ENCODE measurements at places on chromosomes 7 and 10.

DNA sequence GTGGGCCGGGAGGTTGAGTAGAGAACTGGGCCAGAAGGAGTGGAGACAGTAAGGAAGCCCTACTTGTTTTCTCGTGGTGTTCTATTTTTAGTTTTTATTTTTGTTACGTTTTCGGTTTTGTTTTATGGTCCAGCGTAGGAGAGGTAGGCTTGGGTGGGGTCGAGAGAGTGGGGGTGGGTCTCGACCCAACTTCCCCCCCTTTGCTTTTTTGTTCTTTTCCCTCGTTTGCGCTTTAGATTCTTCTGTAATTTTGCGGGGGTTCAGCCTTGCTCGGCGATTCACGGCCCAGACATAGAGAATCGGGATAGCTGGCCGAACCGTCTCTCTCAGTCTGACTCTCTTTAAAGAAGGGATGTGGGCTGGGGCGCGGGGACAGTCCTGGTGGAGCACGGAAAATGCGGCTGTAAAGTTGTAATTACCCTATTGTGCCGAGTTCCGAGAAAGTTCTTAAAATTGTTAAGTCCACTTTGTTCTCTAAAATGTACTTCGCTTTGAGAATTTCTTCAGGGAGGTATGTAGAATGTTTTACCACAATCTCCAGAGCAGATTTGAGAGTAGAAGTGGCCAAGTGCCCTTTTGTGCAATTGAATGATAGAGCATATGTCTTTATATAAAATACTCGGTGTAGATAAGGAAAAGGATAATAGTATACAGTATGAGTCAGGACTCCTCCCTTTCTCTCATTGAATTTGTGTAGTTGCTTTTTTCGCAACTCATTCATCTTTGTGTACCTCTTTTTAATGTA, 816 bp downstream of the DMTF1 start:
- no peak for DNase-seq

DNA sequence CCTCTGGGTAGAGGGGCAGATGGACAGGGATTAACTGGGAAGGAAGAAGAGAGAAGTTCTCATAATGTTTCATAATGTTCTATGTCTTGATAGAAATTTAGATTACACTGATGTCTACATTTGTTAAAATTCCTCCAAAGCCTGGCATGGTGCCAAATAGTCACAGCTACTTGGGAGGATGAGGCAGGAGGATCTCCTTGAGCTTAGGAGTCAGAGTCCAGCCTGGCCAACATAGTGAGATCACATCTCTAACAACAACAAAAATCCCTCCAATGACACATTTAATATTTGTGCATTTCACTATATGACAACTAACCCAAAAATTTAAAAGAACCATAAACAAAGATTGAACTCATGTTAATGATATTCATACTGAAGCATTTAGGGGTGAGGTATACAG, 33.0 kb upstream of the PPP1R3C start:
- DNase-seq, result no peak

DNA sequence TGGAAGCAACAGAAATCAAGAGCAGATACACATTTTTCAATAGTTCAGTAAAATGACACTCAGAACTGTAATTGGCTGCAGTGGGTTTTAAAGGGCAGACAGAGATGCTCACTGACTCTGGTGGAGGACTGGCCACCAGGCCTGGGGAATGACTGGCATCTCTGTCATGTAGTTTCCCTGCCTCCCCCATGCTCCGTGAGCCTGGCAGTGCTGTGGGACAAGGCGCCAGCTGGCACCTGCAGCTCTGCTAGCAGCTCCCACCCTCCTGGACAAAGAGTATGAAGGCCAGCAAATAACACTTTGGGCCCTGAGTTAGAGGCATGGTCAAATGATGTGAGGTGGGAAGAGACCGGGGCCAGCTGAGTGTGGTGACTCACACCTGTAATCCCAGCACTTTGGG, 15.0 kb downstream of the TSPAN33 start:
- no peak for DNase-seq

DNA sequence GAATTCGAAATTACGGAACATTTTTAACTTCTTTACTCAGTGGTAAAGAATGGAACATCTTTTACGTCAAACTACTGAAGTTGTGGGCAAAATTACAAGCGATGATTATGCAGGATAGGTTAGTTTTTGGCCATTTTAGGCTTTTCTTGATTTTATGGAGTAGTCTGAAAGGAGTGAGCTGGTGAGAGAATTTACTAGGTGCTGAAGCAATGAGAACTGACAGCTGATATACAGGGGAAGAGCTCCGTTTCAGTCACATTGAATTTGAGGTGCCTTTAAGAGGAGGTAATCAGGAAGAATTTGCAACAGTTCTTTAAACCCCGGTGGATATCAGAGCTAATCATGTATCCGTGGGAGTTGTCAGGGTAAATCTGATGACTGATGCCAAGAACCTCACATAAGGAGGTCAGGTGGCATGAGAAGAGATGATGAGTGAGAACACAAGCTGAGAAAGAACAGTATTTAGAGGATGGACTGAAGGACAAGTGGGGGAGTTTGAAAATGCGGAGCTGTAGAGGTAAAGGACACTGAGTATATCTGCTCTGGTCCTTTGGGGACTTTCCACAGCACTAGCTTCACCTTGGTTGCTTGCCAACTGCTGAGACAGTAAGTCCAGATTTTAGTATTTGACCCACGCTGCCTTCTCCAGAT, 104.3 kb downstream of the AHR start:
- no peak for DNase-seq

GRCh38 chr7:147478796-147479195, 1111.8 kb upstream of the C7orf33 start:
- no peak for DNase-seq

- no peak for DNase-seq
Observed at GRCh38 chr7:28623863-28624262, 211.5 kb downstream of the CREB5 start.

- no peak for DNase-seq
Observed at GRCh38 chr10:13439313-13440184, 89.3 kb downstream of the BEND7 start.

DNA sequence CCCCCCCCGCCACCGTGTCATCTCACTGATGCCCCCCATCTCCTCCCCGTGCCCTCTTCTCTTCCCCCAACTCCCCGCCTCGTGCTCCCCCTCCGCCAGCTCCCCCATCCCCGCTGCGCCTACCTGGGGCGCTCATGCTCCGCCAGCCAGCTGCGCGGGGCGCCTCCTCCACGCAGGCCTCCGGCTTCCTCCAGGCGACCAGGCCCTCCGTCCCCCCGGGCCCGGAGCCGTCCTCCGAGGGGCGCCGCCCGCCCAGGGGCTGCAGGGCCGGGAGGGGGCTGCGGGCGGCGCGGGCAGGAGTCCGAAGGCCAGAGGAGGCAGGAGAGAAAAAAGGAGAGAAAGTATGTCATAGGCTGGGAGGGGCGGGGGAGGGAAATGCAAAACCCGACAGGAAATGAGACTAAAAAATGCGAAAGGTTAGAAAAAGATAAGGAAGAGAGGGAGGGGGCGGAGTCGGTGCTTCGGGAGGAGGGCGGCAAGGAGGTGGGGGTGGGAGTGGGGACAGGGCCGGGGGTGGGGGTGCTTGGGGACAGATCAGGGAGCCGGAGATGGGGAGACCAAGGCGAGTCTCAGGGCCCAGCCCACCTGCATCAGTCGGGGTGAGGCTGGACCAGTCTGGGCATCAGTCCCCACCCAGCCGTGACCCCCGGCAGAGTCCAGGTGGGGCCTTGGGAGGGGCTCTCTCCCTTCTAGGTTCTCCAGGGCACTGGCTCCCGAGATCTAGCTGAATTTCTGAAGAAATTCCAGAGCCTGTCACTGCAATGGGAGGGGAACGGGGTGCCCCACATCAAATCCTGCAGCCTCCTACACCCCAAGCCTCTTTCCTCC, at the start of gene CARD11:
Gene CARD11 (minus strand): TSS at position 324 of the 828 bp plus-strand sequence. CDS start 85,361 bp downstream, outside the sequence.
- DNase-seq, result no peak

GRCh38 chr7:22271311-22271710, 85.6 kb downstream of the RAPGEF5 start:
- no peak for DNase-seq

- DNase-seq, result no peak
Observed at GRCh38 chr10:91796331-91797047, 1.7 kb upstream of the TNKS2 start.

DNA sequence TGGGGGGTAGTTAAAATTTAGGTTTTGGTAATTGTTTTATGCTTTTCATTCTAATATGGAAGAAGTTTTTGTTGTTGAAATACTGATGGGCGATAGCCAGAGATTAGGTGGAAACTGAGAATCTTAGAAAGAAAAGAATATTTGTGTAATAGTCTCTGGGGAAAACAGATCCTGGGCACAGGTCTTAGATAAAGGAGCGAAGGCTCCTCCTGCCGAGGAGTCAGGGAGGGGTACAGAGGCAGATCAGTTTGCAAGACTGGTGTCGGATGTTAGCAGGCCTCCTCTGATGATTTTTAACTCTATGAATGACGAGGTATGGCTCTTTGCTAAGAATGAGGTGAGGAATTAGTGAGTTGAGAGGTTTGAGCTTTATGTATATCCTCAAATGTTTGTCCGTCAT, 339.7 kb downstream of the HGF start:
- no peak for DNase-seq

DNA sequence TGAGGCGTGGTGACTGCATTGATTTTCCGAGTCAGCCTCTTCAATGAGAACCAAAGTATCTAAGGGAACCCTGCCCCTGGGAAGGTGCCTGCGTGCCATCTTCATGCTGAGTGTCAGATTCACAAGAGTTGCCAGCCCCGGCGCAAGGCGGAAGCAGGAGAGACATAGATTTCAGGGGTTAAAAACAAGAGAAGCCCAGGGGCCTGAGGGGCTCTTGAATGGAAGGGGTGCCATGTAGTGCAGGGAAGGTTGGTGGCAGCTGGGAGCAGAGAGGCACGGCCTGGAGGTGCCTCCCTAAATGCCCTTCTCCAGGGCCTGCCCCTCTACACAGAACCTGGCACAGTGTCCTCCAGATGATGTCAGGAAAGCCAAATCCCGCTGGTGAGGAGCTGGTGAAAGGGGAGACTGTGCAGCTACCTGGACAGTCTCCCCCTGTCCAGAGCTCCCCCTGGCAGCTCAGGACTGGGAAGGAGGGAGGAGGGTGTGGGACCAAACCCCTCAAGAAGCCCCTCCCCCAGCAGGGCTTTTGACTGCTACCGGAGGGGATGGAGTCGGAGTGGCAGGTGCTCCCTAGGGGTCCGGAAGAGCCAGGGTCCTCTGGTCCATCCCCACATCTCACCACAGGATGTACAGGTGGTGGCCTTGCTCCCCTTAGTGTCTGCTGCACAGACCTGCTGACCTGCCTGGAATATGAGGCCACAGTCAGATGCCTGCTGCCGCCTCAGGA, 137.9 kb downstream of the TCERG1L start:
- no peak for DNase-seq

GRCh38 chr10:114142018-114142417, 32.0 kb downstream of the CCDC186 start:
- DNase-seq, result no peak

DNA sequence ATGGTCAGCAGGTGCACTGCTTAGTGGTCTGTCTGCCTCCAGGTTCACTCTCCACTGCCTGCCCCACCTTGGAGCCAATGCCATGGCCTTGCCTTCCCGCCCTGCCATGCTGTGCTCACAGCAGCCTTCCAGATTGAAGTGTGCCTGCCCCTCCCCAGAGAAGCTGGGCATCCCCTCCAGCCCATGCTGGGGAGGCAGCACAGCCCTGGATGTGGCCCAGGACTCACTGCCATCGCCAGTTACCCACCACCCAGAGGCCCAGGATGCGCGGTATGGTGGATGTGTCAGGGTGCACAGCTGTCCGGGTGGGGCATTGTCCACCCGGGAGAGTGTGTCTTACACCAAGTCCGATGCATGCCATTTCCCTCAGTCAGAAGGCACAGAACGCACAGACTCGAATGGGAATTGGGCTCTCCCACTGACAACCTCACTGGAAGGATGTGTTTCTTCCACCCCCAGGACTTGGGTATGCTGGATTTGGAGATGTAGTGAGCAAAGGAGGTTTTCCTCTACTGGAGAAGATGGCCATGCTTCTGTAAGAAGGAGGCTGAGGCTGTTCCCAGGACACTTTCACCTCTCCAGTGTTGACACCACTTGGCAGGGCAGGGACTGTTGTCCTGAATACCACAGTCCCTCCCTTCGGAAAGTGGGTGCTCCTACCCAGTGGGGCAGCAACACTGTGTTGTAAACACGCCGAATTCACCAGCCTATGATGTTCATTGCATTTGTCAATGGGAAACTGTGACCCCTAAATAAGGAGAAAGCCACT, 122.0 kb downstream of the ADARB2 start:
- DNase-seq, result no peak

DNA sequence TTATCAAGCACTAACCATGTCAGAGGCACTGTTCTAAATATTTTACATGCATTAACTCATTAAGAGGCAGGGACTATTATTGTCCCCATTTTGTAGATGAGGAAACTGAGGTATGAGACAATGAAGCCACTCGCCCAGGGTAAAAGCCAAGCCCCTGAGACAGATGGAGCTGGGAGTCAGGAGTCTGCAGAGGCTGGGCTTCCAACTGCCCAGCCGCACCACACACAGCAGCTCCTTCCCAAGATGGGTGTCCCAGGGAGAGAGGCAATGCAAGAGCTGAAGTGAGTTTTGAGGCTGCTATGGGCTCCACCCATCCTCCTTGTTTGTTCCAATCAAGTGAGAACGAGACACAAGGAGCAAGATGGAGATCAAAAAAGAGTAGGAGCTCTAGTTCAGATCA, 244.2 kb downstream of the KCNMA1 start:
- DNase-seq, result no peak

Measured in epithelial cell of proximal tubule (primary cell).